HFF-Myc (cell line): ENCODE measurements at places on chromosomes 2 and 18.

- DNase-seq = no peak
Observed at GRCh38 chr2:149658553-149658952, 71.0 kb upstream of the MMADHC start.

DNA sequence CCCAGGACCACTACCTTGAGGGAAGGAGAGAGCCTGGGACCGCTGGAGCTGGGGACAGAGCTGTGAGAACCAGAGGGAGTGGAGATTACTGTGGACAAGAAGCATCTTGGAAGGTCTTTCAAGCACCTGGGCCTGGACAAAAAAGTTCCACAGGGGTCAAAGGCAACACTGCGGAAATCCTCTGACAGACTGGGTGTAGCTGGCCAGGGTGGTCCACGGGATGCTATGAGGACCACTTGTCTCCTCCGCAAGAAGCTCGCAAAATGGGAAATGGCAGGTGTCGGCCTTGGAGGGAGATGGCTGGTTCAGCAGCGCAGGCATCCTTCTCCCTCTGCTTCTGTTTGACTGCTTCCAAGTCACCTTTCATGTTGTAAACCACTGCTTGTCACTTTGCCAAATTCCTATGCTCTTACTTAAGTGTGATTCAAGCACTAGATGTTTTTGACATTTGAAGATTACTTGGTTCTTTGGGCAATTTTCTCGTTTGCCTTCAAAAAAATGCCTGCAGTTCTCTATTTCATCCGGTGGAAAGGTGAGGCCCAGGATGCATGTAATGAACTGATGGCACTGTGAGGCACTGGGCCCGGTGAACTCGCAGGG lies 27.7 kb downstream of the KLHL29 start:
- no peak for DNase-seq

GRCh38 chr18:64403784-64404503 lies 255.1 kb upstream of the LINC00305 start:
- no peak for DNase-seq

DNA sequence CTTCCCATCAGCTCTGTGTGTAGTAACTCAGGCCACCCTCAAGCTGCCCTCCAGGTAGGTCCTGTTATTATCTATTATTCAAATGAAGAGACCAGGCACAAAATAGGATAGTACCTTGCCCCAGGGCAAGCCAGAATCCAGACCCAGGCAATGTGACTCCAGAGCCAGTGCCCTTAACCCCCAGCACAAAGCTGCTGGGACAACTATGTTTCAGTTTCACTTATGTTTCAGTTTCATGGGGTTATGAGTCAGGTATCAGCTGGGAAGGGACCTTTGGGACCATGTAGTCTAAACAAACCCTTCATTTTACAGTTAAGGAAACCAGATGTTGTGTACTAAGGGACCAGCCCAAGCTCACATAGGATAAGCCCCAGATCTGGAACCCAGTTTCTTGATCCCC lies 10.0 kb downstream of the HK2 start:
- no peak for DNase-seq
